ENCODE measurements at places on chromosomes 12 and 14.

GRCh38 chr12:96719660-96720362, 187.2 kb upstream of the NEDD1 start:
- no peak for DNase-seq

GRCh38 chr12:125645724-125646123, 580.5 kb downstream of the AACS start:
- DNase-seq: no peak

- DNase-seq: no peak
Measured at GRCh38 chr12:118742431-118742830, 238.9 kb upstream of the SRRM4 start.

DNA sequence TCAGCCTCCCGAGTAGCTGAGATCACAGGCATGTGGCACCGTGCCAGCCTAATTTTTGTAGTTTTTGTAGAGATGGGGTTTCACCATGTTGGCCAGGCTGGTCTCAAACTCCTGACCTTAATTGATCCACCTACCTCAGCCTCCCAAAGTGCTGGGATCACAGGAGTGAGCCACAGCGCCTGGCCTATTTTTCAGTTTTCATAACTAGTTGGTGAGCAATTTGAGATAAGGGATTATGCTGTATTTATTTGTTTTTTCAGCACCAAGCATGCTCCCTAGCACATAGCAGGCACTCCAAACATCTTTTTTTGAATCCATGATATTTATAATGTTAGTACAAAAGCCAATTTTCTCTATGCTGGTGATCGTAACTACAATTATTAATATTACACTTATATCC, 541.2 kb downstream of the SNAPC1 start:
- no peak for DNase-seq

- no peak for DNase-seq
Measured at GRCh38 chr14:89359477-89360222, 57.4 kb downstream of the FOXN3 start.

GRCh38 chr14:88468406-88468805, 82.9 kb downstream of the SPATA7 start:
- DNase-seq: no peak

- no peak for DNase-seq
Measured at GRCh38 chr14:94370524-94370910, 17.9 kb downstream of the SERPINA1 start.

- no peak for DNase-seq
Measured at GRCh38 chr12:1351926-1352325, 242.5 kb downstream of the FBXL14 start.

- no peak for DNase-seq
Measured at GRCh38 chr12:23618718-23619117, 330.8 kb downstream of the SOX5 start.

GRCh38 chr12:123491056-123491455, 33.1 kb downstream of the SNRNP35 start:
- no peak for DNase-seq

DNA sequence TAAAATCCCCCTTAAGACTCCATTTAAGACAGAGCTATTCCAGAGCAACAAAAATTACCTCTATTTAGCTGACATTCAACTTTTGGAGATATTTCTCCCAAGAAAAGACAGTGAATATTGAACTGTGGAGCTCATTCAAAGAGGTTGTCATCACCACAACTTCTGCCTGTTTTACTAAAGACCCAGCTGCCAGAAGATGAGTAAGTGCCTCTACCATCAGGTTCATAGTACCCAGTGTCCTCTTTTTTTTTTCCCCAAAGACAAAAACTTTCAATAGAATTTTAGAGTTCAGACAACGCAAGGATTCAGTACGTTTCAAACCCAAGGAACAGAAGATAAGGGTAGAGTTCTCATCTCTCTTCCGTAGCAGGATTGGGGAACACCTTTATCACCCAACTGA, 461.3 kb downstream of the BCAT1 start:
- no peak for DNase-seq

GRCh38 chr14:68703093-68703492, 89.8 kb downstream of the ZFP36L1 start:
- no peak for DNase-seq

DNA sequence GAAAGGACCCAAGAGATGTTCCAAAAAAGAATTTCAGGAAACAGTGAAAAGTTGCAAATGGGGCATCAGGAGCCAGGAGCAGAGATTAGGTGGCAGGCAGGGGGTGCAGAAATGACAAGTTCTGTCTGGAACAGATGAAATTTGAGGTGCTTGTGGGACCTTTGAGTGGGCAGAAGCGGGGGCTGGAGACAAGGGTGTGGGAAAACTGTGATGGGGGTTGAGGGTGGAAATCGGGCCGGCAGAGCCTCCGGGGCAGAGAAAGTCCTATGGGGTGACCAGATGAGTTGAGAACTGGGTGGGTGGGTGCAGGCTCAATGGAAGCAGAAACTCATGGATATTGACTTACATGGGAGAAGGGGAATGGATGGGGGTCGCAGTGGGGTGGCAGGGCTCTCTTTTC, 1.6 kb upstream of the NR4A1 start:
- no peak for DNase-seq

GRCh38 chr14:31297701-31298344, 90.2 kb upstream of the HECTD1 start:
- no peak for DNase-seq

- no peak for DNase-seq
Measured at GRCh38 chr12:106213662-106214061, 34.2 kb downstream of the CKAP4 start.

DNA sequence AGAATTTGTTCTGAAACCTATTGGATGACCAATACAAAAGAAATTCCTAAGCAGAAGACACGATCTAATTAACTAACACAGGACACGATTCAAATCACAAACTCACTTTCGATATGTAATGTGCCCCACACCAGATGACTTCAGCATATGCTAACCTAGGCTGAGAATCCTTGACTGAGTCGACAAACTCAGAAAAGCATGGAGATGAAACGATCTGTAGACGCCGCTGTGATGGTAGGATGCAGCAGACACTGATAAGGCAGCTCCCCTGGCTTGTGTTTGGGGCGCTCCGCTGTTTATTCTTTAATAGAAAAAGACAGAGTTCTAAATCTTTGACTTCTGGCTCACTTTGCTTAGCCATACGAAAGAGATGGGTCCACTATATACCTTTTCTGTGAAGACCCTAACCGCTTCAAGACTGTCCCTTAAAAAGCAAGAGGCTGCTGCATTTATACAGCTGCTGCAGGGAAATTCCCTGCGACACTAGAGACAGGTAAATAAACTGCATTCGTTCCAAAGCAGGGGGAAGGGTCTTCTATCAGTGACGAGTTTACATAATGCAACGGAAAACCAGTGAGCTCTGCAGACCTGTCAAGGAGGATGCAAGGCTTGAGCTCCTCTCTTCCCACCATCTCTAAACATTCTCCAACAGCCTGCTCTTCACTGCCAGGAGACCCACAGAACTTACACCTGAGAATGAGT, 929 bp downstream of the CHD8 start:
- no peak for DNase-seq

DNA sequence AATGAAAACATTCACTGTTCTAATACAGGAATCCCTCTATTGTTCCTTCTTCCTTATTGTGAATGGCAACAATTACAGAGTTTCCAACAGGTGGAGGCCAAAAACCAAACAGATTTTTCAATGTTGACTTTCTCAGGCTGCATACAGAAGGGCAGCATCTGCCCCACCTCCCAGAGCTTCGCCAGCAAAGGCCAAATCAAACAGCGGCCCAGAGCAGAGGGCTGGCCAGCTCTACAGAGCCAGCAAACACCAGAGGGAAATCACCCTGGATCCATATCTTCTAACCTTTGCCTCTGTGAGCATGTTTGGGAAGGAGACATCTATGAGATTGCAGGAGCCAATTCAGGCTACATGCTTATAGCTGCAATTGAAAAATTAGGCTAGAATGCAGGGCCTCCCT, 4.4 kb upstream of the CRACR2A start:
- no peak for DNase-seq

DNA sequence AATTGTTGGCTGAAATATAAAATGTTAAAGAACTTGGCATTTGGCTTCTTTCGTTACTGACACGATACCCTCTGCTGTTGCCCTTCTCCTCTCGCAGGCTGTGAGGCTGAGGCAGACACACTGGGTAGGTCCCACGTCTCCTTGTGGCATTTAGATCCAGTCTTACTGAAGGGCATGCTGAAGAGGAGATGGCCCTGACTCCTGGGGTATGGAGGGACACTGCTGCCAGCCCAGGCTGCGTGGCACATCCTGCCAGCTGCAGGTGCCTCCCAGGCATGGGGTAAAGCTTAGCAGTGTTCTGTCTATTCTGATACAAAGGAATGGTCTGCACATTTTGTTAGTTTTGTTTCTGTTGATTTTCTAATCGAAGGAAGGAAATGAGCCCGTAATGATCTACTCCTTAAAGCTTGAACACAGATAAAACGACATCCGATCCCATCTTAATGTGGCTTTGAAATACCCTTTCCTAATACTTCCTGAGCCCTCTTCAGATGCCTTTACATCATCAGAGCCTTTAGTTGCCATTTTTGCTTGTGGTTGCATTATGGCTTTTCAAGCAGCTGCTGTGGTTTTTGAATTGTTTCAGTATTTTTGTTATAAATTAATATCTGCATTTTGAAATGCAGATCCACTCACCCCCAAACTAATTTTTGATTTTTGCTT, 61.1 kb downstream of the WDR20 start:
- no peak for DNase-seq

DNA sequence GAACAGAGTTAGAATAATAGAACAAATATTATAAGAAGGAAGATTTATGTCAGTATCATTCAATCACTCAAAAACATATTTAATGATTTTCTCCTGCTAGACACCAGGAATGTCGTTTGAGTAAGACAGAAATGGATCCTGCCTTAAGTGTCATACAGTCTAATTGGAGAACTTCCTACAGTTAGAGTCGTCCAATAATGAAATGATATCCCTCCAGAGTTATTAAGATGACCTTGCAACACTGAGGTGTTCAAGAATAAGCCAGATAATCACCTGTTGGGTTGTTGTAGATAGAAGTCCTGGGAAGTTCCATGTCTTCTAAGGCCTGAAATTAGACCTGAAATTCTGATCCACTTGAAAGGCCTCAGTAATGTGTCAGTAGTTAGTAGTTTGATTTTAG, 132.3 kb downstream of the SLC38A4 start:
- DNase-seq: no peak

- DNase-seq: no peak
Measured at GRCh38 chr12:116376354-116377193, 99.1 kb upstream of the MED13L start.

DNA sequence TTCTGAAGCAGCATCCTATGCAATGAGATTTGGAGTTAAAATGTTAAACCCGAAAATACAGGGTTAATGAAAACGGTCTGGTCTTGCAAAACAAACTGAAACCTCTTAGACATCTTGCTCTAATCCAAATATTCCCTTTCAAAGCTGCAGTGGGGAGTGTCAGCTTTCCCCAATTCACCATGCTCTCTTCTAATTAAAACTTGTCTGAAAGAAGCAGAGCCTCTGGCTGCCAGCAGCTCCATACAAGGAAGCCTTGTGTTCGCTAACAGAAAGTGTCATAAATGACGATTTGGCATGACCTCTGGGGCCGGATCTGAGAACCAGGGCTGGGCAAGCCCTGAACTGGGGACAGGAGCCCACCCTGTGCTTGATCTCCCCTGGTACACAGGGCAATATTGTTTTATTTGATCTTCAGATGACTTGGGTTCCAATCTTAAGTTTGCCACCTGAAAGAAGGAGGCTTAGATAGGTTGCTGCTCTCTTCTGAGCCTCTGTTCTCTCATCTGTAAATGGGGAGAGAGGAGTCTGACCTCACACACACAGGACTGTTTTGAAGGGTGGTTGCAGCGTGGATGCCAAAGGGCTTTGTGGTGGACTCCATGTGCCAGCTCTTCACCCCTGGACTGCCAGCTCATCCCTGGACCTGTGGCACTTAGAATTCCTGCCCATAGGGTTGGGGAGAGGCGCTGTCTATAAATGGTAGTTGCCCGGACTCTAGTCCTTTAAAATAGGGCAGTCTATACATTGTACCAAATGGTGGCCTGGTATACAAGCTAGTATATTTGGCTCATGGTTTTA, 7.8 kb downstream of the KMT5A start:
- DNase-seq: no peak

GRCh38 chr14:73757381-73757780, 43.2 kb upstream of the PNMA1 start:
- DNase-seq: no peak

DNA sequence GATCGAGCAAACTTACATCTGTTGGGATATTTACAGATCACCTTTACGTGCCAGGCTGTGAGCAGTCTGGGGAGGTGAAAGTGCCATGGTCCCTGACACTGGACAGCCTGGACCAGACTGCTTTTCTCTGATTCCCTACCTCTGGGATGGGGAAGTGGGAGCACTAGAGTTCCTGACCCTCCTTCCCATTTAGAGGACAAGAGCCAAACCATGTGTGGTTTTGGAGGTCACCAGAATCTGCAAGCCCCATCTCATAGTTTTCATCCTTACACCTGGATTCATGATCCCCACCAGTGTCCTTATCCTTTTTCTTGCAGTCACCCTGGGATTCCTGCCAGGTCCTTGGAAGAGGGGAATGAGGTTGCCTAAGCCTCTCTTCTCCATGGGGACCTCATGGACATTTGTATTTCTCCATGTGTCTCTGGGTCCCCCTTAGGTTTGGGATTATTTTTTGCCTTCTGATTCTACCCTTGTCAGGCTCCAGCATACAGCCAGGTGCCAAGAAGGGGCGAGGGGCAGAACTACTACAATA, 1.5 kb upstream of the WNT10B start:
- DNase-seq: no peak

GRCh38 chr12:86275356-86275755, 19.2 kb upstream of the MGAT4C start:
- no peak for DNase-seq

- DNase-seq: no peak
Measured at GRCh38 chr12:40375076-40375475, 150.3 kb downstream of the LRRK2 start.

- no peak for DNase-seq
Measured at GRCh38 chr14:100054316-100055075, 10.7 kb upstream of the EVL start.

DNA sequence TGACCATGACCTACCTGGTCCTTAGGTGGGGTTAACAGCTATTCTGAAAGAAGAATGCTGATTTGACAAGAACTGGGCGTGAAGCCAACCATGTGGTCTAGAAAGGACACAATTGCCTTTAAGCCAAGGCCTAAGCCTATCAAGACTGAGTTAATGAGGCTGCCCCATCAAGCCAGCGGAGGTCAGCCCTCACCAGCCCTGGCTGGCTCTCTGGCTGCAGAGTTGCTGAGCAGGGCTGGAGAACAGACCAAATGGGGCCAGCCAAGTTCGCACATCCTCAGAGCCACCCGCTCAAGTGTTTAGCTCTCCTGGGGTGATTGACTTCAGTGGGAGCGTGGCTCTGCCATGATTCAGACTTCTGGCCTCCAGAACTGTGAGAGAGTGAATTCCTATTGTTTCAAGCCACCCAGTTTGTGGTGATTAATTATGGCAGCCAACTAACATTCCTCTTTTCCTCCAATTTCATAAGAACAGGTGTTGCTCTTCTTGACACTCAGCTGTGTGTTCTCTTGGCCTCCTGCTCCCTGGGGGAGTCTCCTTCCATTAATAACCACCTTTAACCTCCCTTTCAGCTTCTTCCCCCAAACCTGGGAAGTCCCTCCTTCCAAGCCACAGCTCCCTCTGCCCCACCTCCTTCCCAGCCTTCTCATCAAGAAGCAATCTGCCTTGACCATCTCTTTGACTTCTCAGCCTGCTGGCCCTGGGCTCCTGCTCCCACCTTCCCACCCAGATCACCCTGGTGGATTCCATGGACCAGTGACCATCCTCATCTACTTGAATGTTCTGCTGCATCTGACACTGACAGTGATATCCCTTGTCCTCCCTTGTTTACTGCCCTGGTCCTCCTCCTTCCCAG, 5.3 kb upstream of the SERPINA5 start:
- DNase-seq: no peak

- no peak for DNase-seq
Measured at GRCh38 chr14:59117754-59118528, 70.5 kb upstream of the DAAM1 start.

Data from stimulated activated CD8-positive, alpha-beta memory T cell treated with anti-CD3 and anti-CD28 coated beads, Interleukin-15, amount 100 ng/mL, for 4 hours (primary cell).